ENCODE measurements at places on chromosomes 6 and 20.

DNA sequence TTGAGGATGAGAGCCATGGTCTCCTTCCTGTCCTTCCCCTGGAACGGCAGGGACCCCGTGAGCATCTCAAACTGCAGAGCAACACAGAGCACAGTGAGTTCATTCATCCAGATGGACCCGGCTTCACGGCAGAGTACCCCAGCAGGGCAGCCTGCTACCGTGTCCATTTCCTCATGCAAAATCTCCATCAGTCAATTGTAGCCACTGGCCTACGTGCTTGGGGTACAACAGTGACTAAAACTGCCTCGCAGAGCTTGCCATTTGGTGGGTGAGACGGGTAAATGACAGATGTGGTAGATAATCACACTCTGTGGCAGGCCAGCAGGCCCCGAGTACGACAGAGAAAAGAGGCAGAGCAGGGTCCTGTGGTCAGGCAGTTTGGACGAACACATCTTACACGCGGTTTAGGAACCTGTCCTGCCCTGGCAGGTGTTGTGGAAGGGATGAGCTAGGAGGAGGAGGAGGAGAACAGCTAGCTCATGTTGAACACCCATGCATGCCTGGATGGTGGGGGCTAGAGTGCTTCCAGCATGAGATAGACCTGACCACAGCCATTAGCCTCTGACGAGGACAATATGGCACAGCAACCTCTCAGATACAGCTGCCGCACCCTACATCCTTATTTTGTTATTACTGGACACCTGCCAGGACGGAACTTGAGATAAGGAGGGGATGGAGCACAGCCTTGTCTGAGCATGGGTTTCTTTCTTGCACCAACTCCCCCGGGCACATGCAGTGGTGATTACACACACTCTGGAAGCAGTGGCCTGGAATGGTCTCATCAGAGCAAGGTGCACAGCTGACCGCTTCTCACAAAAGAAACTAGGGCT is 95.6 kb downstream of the RAMACL start:
- DNase-seq: no peak

- DNase-seq: no peak
Observed at GRCh38 chr6:41548098-41548840, 2.1 kb downstream of the FOXP4 start.

DNA sequence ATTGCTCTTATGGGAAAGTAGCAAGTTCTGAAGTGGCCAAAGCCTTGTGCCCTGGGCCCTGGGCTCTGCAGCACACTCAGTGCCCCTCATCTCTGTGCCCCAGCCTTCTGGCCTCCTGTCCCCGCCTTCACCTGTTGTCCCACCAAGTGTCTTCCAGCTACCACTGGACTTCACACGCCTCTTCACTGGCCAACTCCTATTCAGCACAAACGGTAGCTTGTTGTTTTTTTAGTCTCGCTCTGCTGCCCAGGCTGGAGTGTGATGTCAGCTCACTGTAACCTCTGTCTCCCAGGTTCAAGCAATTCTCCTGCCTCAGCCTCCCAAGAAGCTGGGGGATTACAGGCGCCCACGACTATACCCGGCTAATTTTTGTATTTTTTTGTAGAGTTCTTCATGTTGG is 4.8 kb downstream of the CCHCR1 start:
- DNase-seq: no peak

DNA sequence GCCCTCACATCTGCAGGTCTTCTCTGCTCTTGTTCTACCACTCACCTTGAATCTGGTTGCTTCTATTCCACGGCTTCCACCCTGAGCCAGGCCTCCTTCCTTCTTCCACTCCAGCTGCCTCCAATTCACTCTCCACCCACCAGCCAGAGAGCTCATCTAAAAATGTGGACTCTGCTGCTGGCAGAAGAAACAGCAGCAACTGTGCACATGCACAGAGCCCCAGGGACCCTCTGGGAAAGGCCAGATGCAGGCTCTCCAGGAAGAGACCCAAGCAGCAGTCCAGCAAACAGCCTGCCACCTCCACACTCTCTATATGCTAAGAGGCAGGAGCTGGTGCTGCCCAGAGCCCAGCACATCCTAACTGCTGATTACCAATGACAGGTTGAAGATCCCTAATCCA is 162.6 kb upstream of the TOP1 start:
- DNase-seq: no peak

DNA sequence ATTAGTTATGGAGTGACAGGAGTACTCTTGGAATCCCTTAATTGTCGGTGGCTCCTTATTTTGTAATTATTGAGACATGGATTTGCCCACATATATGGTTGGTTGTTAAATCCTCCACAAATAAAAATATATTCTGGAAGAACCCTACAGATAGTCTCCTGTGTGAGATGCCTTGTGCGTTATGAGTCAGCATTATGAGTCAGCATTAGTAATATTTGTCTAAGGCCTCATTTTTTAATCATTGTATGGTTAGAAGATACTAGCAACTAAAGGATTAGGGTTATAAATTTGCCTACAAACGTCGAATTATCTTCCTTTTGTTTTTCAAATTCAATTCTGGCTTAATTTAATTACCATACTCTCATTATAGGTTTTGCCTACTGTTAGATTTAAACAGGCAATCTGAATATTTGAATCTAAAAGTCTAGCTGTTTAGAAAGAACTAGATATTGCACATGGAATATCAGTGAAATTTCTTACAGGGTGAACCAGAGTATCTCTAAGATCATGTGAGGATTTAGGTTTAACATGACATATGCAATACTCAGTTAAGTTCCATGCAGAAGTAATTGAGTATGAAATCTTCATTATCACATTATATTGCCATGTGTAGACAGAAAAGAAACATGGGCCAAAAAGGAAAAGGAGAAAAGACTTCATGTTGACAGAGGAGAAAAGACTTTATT is 5.9 kb downstream of the C6orf58 start:
- DNase-seq: no peak

- no peak for DNase-seq
Observed at GRCh38 chr20:47421076-47421475, 64.6 kb upstream of the ZMYND8 start.

DNA sequence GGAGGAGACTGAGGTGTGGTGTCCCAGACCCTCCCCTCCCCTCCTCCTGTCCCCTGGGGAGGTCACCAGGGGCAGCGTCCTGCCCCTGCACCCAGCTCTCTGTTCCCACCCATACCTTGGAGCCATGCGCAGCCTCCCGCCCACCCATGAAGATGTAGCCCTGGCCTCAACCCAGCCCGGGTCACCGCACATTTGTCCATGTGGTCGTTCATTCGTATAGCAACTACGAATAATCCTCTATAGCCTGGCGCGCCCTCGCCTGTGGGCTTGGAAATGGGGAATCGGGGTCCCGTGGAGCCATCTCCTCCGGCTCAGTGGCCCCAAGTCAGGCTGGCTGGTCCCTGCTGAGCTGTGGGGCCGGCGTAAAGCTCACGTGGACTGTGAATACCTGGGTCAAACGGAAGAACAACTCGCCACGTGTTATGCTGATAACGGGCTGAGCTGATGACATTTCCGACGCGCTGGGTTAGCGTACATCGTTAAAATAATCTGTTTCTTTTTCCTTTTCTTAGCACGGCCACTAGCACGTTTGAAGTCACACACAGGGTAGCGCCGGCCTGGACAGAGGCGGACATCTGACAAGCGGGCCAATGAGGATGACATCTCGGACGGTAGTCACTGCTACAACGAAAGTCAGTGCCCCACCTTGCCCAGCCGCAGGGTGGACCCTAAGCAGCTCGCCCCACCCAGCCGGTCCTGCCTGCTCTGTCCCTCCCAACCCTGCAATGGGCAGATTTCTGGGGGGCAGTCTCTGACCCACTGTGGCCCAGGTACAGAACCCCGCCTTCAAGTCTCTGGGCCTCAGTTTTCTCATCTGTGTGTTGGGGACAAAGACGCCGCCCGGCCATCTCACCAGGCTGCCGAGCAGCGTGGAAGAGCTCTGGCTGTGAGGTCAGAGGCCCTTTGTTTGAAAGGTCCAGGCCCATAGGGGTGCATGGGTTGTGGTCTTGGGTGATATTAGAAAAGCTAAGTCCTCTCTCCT is 19.8 kb upstream of the RBBP8NL start:
- no peak for DNase-seq

GRCh38 chr6:7050004-7050403 is 57.8 kb upstream of the RREB1 start:
- no peak for DNase-seq

- DNase-seq: peak; percentile 65
Observed at GRCh38 chr6:44257025-44257752, at the start of gene SLC35B2. Gene SLC35B2, minus strand, starts transcription at chr6:44257528. Its CDS starts 118 bp downstream, at chr6:44257410.

DNA sequence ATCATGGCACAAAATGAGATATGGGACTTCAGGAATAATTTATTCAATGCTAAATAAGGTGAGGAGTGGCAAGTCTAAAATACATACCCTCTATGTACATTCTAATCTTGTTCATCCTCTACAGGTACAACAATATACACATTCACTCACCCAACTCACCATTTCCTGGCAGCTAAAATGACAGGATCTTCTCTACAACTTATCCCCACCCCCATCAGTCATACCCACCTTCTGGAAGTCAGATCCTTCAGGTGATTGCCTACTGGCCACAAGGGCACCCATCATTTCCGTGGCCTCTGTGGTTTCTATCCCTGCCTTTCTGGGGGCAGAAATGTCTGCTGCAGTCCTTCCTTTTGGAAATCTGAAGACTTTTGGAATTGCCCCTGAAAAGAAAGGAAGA is 22.8 kb upstream of the CRIP3 start:
- DNase-seq: no peak

DNA sequence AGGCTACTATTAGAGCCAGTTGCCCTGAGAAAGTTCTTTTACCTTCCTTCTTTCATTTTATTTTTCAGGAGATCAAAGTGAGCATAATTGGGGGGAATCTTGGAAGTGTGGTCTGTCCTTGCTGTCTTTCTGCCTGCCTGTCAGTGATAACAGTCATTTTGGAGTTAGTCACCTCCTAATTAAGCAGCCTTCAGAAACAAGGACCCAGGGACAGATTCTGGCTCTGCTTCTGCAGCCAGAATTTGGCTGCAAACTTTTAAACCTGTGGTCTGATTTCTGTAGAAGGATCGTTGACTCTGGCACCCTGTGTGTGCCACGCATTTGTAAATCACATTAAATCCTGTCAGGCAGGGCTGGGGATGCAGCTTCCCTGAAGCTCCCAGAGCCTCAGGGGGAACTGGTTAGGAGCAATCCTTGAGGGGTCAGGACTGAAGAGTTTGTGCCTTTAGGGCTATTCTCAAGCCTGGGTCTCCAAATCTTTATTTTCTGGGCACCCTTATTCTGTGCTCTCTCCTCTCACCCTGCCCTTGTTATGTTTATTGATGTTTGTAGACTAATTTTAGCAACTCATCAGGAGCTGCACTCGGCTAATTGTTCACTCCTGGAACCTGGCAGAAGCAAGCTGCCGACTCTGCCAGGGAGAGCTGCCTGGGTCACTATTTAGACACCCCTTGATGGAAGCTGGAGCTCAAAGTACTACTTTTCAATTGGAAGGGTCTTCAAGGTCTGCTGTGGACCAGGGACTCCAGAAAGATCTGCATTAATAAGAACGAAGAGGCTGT is 6.8 kb downstream of the NOX3 start:
- DNase-seq: no peak

- DNase-seq: peak; percentile 39
Observed at GRCh38 chr6:150685860-150686259, 86.2 kb downstream of the PLEKHG1 start.

DNA sequence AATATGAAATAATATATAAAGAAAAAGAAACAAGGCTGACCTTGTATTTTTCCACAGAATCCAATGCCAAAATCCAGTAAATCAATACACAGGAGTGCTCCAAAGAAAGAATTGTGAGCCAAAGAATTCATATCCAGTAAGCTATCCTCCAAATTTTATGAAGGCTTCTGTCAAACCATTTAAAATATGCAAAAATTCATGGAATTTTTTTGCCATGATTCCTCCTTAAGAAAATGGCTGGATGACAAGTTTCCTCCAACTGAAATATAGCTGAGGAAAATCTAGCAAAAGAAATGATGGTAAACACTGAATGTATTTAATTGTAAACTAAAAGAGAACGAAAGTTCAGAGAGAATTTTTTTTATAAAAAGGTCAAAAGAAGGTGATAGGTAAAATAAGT is 290.3 kb downstream of the UBE3D start:
- no peak for DNase-seq

- no peak for DNase-seq
Observed at GRCh38 chr6:25956226-25956625, 6.4 kb upstream of the TRIM38 start.

DNA sequence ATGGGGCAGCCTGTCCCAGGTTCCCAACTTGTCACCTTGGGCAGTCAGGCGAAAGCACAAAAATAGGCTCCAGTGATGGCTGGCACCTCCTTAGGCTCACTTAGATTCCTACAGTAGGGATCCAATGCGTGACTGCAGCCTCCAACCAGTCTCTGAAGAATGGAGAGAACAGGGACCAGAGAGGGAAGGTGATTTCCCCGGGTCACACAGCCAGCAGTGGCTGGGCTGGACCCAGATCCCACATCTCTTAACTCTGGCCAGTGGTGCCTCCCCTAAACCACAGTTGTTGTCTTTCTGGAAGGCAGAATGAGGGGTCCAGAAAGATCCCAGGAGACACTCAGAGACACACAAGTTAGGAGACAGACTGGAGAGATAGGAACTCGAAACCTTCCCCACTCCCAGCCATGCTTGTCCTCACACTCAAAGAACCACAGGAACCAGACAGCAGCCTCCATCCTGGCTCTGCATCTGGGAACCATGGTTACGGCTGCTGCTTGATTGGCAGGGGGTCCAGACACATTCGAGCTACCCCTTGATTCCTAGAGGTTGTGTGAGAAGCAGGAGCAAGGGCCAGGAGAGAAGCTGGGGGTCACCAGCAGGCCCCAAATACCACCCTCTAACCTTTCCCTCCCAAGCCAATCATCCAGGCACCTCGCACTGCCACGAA is 33.1 kb upstream of the SIRPA start:
- no peak for DNase-seq

GRCh38 chr6:79079561-79080041 is 1.5 kb upstream of the PHIP start:
- no peak for DNase-seq

DNA sequence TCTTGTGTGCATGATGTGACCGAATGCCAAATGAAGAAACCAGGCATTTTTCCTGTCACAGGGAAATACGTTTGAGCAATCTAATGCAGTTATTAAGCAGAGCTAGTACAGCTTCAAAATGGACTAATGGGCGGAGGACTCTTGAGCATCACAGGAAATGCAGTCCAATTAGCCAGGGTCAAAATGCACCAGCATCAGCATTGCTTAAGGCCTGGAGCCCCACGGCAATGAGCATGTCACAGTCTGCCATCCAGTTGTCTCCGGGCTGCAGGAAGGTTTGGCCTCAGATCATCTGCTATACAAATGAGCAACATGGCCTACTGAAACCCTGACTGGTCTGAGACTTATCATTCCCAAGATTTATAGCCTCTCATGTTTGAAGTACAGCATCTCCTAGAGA is 652.1 kb upstream of the SLC35B3 start:
- DNase-seq: no peak

DNA sequence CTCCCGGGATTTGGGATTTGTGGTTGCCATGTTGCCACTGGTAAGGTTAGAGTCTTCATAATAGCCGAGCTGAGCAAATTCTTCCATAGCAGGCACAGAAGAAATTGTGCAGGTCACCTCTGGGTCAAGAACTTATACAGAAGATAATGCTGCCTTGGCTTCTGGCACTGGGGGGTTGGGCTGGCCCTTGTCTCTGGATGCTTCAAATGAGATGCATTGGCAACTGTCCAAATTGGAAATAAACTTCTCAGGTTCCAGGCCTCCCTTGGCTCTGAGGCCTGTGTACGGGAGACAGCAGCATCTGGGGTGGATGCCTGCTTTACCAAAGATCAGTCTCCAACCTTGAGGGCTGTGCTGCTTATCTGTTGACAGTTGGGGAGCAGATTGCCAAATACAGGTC is 26.2 kb downstream of the MYO6 start:
- DNase-seq: no peak
